Testis (tissue), 5 donors: ENCODE measurements at places on chromosomes 11 and 22.

- DNase-seq, result no peak
Measured at GRCh38 chr11:36057379-36058042, 113.6 kb downstream of the LDLRAD3 start.

DNA sequence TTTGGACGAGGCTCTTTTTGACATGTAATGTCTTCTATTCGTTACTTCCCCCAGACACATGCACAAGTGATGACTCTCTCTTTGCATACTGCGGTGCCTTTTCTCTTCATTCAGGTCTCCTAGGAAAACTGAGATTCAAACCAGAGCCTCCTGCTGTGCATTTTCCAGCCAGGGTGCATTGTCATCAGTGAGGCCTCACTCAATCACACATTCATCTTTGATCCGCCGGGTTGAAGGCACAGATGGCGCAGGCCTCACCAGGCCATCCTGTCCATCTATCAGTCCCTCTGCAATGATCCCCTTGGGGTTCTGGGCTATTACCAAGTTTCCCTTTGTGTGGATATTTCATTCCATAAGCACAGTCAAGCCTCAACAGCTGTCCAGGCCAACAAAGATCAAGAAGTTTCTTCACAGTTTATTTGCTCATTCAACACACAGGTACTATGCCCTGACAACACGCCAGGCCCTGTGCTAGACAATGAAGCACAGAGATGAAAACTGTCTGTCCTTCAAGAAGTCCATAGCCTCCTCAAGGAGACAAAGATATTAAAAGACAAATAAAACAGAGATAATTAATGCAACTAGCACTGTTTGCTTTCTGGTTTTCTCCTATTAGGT is 107.8 kb downstream of the LARGE1 start:
- DNase-seq, result no peak

DNA sequence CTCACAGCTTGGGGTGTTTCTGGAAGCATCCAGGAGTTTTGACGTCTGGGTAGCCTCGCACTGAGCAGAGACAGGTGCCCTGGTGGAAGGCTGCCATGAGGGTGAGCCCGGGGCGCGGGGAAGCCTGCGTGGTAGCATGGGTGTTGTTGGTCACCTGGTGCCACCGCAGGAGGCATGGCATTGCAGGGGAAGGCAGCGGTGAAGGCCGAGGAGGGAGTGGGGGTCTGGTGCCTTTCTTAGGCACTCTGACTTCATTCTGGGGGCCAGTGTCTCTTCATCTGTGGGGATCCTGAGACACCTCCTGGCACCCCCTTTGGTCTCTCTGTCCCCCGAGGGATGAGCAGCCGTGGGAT is 271.2 kb downstream of the TBC1D22A start:
- DNase-seq, result no peak

GRCh38 chr11:108289699-108290098 is 66.8 kb downstream of the ATM start:
- no peak for DNase-seq

GRCh38 chr11:118792570-118793124 is 1.7 kb upstream of the DDX6 start:
- peak; percentile 87 for DNase-seq

GRCh38 chr11:88553204-88553603 is 215.7 kb upstream of the CTSC start:
- no peak for DNase-seq

DNA sequence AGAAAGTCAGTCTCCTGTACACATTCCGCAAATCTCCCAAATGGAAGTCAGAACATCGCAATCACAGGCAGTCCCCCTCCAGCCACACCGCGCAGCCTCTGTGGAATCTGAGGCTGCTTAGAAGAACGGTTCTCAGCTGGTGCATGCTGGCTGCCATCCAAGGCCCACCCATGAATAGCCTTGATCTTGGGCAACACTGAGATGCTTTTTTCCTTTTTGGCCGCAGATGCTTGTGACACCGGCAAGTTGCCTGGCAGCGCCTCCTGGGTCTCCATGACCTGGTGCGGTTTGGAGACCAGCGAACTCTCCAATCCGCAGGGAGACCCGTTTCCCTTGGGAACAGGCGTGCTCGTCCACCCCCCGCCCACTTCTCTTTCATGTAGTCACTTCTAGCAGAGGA is 26.3 kb upstream of the PHF21B start:
- DNase-seq, result peak; percentile 71

- no peak for DNase-seq
Measured at GRCh38 chr22:27593378-27593777, 208.2 kb downstream of the MN1 start.

GRCh38 chr11:5541427-5541826 is 6.9 kb downstream of the OR52H1 start:
- DNase-seq, result no peak

- DNase-seq, result no peak
Measured at GRCh38 chr22:24961217-24961844, 8.8 kb downstream of the KIAA1671 start.

DNA sequence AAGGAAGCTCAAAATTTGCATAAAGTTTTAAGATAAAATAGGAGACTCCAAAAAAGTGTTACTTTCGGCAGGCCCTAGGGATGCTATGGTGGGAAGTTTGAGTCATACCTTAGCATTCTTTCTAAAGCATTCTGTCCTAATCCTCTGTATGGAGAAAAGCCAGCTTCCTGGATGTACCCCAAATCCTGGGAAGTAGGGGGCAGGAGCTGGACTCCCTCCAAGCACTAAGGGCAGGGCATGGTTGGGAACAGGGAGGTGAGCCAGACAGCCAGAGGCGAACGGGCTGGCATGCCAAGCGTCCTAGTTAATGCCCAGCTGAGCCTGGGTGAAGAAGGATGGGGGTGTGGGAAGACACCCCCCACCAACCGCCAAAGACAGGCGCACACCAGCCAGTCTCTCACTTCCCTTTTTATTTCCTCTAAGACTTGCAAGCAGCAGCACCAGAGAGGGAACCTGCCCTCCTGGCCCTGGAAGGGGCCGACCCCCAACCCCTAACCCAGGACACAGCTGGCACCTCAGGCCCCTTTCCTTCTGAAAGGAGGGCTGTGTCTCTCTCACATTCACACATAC is 23.9 kb downstream of the RTN4RL2 start:
- no peak for DNase-seq

DNA sequence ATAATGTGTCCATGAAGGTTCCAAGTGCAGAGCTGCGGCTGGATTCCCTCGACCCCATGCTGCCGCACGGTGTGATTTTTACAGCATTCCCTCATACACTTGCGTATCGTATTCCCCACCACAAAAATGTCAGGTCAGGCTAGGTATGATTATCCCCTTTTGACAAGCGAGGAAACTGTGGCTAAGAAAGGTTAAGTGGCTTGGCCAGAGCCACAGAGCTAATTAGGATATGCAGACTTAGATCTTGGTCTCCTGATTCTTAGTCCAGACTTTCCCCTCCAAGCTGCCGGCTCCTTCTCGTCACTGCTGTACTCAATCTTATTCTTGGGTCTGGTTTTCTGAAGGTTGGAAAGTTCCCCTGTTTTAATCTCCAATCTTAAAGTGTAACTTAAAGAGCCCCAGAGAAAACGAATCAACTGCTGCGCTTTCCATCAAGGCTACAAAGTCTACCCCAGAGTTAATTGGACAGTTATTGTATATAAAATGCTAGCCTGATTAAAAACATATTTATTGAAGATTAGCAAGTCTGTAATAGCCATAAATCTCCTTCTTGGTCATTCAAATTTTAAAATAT is 176.6 kb downstream of the ADAMTS15 start:
- no peak for DNase-seq

GRCh38 chr11:111561791-111562325 is 21.3 kb downstream of the LAYN start:
- DNase-seq, result no peak

- no peak for DNase-seq
Measured at GRCh38 chr11:101444164-101444563, 139.6 kb downstream of the TRPC6 start.

- no peak for DNase-seq
Measured at GRCh38 chr11:118166641-118167040, 9.8 kb downstream of the SCN2B start.

- DNase-seq, result no peak
Measured at GRCh38 chr11:537622-538430, 499 bp downstream of the LRRC56 start.

DNA sequence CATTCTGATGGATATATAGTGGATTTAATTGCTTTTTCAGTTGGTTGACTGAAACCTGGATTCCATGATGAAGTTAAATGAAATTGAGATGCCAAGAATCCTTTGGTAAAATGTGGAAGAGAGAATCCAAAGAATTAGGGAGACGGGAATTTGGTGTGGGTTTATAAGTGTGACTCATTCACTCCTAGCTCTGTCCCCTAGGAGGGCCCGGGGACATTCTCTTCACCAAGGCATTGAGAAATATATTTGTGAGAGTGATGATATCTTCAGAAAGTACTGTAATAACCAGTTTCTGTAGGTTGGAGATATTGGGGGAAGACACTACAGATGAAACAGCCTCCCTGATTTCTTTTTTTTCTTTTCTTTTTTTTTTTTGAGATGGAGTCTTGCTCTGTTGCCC is 13.6 kb upstream of the PHOX2A start:
- DNase-seq, result no peak

- no peak for DNase-seq
Measured at GRCh38 chr22:48820481-48821345, 1007.0 kb downstream of the BRD1 start.

DNA sequence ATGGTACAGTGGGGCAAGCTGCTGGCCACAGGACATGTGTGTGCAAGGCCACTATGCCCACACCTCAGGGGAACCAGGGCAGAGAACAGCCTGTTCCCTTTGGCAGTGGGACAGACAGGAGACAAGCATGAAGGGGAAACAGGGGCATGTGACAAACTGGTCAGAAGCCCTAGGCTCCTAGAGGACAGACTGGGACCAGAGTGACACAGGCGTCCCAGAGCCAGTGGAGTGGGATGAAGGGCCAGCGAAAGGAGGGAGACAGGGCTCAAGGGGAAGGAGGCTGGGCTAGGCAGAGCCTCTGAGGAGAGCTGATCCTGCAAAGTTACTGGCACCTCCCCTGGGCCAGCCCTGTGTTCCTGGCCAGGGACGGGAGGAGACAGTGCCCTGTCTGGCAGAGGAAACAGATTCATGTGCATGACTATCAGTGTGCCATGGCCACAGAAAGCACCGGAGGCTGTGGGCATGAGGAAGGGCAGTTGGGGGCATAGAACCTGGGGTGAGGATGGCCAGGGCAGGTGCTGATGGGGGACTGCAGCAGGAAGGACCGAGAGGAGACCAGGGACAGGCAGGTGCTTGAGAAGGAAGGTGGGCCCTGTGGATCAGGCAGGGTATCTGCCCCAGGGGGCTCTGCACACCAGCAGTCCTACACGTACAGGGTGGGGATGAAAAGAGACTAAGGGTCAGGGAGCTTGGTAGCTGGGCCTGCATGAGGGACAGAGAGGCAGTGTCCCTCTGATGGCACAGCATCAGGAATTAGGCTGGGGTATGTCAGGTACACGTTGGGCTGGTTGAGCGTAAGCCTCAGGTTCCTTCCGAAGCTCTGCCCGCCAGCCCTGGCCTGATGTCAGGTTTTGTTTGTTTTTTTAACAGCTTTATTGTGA is 9.8 kb downstream of the DERL3 start:
- DNase-seq, result peak; percentile 58

DNA sequence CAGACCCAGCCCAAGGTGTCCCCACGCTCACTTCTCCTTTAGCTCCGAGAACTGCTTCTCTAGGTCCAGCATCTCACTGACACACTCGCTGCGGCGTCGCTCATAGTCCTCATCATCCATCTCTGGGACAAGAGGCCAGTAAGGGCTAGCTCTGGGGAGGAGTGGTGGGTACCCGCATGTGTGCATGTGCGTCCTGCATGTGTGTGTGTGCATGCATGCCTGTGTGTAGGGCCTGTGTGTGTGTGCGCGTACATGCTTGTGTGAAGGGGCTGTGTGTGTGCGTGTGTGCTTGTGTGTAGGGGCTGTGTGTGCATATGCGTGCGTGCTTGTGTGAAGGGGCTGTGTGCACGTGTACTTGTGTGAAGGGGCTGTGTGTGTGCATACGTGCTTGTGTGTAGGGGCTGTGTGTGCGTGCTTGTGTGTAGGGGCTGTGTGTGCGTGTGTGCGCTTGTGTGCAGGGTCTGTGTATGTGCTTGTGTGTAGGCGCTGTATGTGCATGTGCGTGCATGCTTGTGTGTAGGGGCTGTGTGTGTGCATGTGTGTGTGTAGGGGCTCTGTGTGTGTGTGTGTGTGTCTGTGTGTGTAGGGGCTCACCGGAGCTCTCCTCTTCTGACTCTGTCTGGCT is 3.3 kb downstream of the BRMS1 start:
- DNase-seq, result no peak

DNA sequence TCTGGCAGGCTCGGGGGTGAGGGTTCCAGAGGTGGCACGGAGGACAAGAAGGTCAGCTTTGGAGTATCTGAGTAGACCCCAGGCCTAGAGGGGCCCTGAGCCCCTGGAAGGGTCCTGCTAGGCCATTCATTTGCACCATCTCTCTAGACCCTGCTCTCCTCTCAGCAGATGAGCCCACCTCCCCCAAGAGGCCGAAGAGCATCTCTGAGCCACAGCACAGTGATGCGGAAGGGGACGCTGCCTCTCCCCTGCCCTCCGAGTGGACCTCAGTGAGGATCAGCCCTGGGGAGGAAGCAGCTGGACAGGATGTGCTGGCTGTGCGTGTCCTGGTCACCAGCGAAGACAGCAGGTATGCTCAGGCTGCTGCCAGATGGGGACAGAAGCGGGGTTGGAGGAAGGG is 101.6 kb upstream of the PARVA start:
- DNase-seq, result no peak

GRCh38 chr11:293852-294661 is 5.1 kb downstream of the PGGHG start:
- DNase-seq, result no peak

DNA sequence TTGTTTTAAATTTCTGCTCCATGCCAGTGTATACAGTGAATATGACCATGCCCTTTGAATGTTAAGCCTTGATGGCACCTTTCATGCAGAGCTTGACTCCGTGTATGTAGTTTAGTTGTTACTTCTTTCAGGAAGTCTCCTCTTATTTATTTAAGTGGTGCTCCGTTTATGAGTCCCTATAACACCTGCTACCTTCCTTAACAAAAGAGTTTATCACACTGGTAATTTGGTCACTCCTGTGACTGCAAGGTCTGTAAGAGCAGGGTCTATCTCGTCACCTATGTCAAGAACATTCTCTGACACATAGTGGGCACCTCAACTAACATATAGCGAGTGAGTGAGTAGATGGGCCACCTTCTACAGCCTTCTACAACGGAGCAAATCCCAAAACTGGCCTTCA is 152.5 kb downstream of the CCDC34 start:
- DNase-seq, result no peak

DNA sequence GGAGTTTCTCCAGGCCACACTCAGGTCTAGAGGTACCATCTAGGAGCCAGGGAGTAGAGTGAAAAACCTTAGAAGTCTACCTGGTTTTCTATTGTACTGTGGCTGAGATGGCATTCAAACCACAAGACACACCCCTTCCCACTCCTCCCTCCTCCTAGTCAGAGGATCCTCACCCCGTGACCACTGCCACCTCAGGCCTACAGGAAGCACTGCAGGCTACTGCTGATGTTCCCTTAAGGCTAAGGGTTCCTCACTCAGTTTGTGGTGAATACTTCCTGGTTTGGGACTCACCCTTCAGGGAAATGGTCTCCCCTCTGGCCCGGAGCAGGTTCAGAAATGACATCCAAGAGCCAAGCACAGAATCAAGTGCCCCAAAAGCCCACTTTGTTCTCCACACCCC is 1293.9 kb downstream of the JRKL start:
- DNase-seq, result no peak

- no peak for DNase-seq
Measured at GRCh38 chr11:115656041-115656440, 151.8 kb upstream of the CADM1 start.
